ENCODE measurements at places on chromosomes 2 and 18. TPM values are rescaled to one million over a fixed set of nuclear protein-coding genes. Genes with fewer than 3 reads are reported as not detected.

- no peak for DNase-seq
Measured at GRCh38 chr18:33670029-33670428, 92.0 kb downstream of the ASXL3 start.

DNA sequence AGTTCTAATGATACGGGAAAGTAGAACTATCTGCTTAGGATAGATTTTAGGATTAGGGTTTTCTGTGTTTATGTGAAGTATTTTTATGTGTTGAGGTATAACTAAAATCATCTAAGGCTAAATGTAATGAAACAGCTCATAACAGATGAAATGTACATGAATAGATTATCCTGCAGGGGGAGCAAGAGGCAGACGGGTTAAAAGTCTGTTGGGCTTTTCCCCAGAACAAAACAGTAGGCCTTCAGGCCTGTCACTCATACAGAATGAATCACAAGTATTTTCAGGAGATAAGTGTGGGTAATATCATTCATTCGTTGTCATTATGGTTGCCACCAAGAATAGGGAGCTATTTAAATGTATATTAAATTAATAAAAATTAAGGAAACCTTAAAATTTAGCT lies 107.9 kb upstream of the IL1R2 start:
- DNase-seq, result peak; percentile 28

DNA sequence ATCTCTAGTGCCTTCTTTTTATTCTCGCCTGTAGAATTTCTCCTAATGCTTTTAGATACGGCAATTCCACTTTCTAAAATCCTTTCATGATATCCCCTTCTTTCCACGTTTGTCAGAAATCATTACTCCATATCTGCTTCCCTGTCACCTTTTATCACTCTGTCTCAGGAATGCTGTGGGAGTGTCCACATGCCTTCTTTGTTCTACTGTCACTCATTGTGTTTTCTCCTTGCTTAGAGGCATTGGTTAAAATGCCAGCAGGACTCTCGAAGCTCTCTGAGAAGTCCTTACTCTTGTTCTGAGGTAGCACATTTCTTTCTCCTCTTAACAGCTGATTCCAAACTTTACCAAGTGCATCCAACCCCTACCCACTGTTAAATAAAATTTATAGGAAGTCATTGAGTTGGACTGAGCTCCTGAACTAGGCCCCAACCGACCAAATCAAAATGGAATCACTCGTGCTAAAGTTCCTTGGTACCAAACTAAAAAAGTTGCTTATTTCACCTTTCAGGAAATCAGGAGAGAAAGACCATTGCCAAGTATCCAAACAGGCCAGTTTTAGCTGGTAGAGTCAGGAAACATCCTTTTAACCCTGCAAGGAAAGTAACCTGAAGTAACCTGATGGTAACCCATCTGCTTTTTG lies 10.6 kb upstream of the GALNT5 start:
- DNase-seq, result no peak

DNA sequence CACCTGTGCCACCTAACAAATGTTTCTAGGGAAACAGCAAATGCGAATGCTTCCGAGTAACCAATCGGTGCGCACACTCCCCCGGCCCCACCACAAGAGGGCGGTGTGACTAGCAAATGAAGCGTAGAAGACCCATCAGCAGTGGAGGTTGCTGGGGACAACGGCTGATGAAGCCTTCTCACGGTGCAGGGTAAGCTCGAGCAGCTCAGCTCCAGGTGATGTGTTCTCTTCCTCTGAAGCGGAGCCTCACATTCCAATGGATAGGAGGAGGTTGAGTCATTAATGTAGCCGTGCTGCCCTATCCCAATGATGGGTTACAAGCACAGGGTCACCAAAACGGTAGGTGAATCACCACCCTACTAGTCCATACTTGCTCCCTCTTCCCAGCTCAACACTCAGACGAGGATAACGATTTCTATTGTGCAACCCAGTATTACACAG lies 127.6 kb upstream of the TWIST2 start:
- DNase-seq, result peak; percentile 77

- peak; percentile 1 for DNase-seq
Measured at GRCh38 chr18:42183746-42184145, 228.7 kb downstream of the PIK3C3 start.

GRCh38 chr2:29502460-29502911 lies 387.3 kb downstream of the CLIP4 start:
- no peak for DNase-seq

DNA sequence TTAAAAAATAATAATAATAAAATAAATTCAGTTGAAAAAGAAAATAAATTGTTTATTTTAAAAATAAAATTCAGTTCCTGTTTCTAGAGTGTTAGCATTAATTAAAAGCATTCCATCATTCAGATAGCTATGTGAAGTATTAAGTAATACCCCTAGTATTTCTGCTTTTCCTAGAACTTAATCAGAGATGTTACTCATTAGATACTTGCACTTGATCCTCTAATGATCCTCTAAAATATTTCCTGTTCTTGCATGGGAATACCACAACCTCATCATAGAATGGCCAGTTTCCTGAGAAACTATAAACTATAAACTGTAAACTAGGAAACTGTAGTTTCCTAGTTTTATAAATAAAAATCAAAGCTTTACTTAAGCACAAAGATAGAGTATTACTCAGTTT lies 11.1 kb upstream of the CNNM3 start:
- DNase-seq, result no peak

- no peak for DNase-seq
Measured at GRCh38 chr2:176692533-176692932, 423.3 kb downstream of the MTX2 start.

GRCh38 chr18:9741406-9741792 lies 33.3 kb downstream of the RAB31 start:
- no peak for DNase-seq

DNA sequence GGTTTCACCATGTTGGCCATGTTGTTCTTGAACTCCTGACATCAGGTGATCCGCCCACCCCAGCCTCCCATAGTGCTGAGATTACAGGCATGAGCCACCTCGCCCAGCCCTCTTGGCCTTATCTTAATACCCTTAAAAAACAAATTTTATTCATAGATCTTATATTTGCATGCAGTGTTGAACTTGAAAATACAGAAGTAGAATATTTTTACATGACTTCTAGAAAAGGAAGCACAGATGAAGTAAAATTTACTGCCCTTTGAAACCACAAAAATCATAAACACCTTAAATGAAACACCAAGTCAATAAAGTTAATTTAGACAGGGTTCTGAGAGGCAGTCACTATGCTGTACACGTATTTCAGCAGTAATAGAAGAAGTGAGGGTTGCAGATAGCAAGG lies 145.7 kb downstream of the CERS6 start:
- DNase-seq, result no peak

- no peak for DNase-seq
Measured at GRCh38 chr2:116696223-116696622, 1118.3 kb upstream of the DDX18 start.

DNA sequence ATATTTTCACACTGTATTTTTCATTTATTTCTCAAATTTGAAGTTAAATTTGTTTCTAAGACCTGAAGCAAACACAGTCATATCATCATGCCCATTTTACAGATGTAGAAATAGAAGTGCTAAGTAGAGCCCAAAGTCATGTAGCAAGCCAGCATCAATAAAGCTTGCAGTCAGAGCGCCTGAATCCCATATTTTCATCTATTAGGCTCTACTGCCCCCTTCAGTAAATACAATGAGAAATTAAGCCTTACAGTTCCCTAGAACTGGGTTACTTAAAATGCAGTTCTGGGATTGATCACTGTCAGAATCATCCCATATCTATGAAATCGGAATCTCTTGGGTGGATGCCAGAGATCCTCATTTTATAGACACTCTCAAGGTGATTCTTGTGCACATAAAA lies 419.9 kb downstream of the TGIF1 start:
- DNase-seq, result peak; percentile 7

DNA sequence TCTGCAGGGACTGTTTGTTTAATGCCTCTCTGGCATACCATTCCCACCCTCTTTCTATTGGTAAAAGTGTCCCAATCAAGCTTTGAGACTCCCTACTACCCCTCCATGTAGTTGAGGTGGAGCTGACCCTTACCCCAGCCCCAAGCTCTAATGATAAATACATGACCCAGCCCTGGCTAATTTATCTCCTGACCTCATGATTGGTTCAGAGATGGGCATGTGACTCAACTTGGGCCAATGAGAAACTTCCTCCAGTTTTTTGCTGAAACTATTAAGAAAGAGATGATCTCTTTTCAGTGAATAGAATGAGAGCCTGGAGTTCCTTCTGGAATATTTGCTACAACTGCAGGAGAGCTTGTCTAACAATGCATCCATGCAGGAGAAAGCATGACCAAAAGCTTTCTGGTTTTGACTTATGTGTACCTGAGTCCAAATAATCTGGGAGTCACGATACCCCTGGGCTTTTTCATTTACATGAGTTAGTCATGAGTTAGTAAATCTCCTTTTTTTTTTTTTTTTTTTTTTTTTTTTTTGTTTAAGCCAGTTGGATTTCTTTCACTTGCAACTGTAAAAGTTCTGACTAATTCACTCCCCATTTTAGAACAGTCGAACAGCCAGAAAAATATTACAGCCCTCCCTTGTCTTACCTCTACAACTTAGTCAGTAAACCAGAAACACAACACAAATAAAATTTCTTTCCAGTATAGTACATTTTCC lies 66.5 kb upstream of the TLK1 start:
- DNase-seq, result no peak

DNA sequence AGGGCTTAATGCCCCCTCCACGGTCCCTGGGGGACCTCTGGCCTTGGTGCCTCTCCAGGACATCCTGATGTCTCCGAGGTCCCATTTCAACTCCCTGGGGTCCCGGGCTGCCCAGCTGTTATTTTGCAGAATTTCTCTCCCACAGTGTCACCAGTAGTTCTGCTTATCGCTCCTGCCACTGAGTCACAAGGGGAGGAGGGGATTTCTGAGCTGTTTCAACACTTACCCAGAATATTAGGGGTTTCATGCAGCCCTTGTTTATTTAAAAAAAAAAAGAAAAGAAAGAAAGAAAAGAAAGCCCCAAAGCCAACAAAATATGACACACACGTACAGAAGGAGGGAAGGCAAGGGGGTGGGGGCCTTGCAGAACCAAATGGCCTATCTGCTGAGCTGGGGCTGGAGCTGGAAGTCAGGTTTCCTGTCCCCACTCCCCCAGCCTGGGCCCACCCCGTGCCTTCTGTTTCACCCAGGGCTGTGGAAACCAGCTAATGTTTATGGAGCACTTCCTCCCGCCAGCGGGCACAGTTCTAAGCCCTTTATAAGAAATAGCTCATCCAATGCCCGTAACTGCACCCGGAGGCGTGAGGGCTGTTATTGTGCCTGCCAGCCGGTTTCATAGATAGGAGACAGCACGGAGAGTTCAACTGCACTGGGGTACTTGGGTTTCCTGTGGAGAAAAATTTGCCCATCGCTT lies 8.4 kb upstream of the ARID5A start:
- DNase-seq, result no peak

DNA sequence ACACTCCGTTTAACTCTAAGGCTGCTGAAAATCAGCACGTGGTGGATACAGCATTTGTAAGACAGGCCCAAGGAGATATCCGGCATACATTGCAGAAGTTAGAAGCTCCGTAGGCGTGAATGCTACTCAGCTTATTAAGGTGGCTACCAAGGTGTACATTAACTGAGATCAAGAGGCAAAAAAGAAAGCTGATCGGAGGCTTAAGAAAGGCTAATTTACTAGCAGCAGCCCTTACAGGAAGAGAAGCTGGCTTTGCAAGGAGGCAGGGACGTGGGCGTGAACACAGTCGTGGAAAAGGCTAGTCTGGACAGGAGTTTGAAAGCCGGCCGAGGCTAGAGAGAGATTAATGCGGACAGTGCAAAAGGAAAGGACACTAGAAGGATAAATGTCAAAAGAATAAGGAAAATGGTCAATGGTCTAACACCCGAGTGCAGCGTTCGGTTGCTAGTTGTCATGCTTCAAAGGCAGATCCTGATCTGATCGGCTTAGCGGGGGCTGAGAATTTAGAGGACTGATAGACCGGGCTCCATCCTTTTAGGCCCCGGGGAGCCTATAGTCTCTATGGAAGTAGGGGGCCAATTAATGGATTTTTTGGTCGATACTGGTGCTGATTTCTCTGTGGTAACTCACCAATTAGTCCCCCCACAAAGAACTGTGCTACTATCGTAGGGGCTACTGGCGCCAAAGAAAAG lies 45.6 kb upstream of the SELENOI start:
- DNase-seq, result no peak

GRCh38 chr2:152468899-152469692 lies 134.1 kb downstream of the FMNL2 start:
- DNase-seq, result no peak

DNA sequence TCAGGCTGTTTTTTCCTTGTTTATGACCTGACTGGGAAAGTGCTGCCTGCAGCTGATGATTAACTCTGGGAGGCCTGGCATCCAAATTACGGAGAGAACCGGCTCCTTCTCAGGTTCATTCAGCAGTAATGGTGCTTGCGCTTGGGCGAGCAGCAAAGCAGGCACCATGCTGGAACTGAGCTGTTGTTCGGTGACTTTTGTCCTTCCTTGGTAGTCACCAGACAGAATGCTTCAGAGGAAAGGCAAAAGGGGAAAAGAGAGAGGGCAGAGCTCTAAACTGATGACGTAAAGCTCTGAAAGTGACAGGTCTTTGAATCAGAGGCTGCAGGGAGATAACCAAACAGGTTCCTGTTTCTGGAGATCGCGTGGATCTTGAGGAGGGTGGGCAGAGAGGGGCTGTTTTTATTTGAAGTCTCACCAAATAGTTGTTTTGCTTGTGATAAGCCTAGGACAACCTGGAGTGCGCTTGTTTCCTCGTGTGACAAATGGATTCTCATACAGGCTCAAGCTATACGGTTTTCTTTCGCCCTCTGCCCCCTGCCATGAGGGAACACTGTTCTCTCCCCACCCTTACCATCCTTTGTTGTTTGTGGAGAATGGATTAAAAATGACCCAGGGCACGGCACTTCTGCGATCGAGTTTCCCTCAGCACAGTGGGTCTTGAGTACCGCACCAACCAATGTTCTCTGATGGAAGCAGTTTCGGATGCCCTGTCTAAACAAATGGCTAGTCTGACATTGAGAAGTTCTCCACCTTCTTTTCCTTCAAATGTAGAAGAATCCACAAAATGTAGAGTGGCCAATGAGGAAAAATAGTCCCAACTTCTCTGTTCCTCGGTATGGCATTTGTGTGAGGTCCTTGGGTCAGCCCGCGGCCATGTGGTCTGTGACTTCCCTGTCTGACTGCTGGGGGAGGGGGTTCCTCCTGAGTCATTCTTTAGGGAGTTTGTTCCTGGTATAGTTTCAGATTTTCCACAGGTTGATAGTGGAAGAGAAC lies 1.3 kb downstream of the RASGRP3 start:
- DNase-seq, result peak; percentile 18

GRCh38 chr2:163264341-163264740 lies 425.8 kb upstream of the KCNH7 start:
- no peak for DNase-seq

The MC4R gene
- total RNA-seq, result not detected

The HOXD9 gene
- not detected for total RNA-seq

The GLB1L gene
- total RNA-seq, result 7.6 TPM

The MAP3K19 gene
- total RNA-seq, result not detected

The LYPD6 gene
- total RNA-seq, result 3.9 TPM

The CPLX4 gene
- total RNA-seq, result not detected

Data from Calu3 (cell line).